AG08396 (cell line): ENCODE measurements at places on chromosomes 12 and 14.
A peak's percentile ranks its signal among the peaks of the same experiment; 100 is the strongest.

- DNase-seq: no peak
These were observed 274.9 kb upstream of the RTL1 start for GRCh38 chr14:101178184-101179072.

DNA sequence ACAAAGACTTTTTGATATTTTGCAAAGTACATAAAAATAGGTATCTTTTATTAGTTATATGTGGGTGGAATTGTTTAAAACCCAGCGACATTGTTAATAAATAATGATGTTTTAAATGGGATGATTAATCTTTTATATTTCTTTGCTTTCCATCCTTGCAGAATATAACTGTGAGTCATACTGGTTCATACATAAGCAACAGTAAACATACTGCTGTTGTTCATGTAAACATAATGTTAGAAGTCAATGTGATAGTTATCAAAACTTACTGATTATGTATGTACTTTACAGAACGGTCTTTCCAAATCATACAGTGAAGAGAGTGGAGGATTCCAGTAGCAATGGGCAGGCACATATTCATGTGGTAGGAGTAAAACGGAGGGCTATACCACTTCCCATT lies 119.8 kb downstream of the ARID2 start:
- DNase-seq: no peak

GRCh38 chr14:99603471-99604277 lies at the start of gene CCDC85C:
TSS of gene CCDC85C (minus strand) at chr14:99604207. CDS start at chr14:99603959, 248 bp downstream.
- DNase-seq: no peak

DNA sequence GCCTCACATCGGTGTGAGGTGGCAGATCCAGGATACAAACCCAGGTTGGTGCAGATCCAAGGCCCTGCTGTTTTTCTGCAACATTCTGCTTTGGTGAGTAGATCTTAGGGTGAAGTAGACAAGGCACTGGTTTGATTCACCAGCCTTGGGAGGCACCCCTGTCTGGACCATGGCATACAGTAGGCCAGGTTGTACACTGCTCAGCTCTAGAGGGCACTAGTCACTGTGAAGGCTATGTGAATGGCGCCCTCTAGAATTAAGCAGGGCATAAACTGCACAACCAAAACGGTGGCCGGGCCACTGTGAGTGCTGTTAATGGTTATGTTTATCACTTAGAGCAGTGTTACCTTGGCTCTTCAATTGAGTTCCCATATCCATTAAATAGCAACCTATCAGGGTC lies 280.6 kb upstream of the PWP1 start:
- peak; percentile 15 for DNase-seq

DNA sequence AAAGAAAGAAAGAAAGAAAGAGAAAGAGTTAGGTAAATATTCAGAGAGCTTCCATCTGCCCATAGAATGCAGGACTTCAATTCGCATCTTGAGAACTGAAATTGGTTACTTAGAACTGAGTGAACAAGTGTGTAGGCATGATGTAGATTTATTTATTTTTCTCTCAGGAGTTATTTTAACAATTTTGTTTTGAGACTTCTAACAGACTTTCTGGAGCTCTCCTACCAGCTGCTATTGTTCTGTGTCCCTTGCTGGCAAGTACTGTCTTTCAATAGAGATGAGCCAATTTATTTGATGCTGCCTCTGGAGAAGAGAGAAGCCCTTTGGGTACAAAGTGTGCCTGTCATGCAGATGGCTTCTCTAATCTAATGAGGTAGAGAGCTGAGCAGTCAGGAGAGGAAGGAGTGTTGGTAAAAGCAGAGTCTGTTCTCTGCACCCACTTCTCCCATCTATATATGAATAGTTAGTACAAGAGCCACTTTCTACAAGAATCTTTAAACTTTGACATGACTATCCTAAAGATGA lies 67.0 kb downstream of the SYT1 start:
- DNase-seq: no peak

DNA sequence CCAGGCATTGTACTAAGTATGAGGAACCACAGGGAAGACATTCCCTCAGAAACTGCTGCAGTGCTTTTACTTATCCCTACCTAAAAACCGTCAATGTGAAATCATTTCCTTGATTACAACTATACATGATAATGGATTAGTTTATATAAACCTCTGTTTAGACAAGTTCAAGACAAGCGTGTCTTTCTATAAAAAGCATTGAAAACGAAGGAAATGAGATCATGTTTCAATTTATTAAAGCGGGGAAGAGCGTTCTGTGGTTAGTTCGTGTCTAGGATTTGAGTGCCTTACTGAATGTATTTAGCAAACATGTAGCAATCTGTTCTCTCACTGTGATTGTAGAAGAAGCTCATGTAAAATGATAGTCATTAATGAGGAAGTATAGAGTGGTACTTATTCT lies 37.5 kb downstream of the GALC start:
- no peak for DNase-seq

- no peak for DNase-seq
These were observed 433.8 kb downstream of the FUT8 start for GRCh38 chr14:65846196-65846868.

DNA sequence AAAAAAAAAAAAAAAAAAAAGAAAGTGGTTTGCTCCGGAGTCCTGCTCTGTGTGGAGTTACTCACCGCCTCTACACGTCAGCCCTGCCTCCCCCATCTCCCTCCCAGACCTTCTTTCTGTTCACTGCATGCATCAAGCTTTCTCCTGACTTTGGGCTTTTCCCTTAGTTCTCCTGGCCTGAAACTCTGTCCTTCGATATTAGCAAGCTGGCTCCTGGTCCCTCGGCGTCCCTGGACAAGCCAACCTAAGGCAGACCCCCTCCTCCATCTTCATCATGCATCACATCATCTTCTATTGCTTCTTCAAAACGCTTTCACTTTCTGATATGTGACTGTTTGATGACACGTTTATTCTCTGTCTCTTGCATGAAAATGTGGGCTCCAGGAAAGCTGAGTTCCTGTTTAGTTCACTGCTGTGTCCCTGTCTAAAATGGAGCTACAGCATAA lies 40.6 kb downstream of the SLC15A4 start:
- DNase-seq: peak; percentile 54

- no peak for DNase-seq
These were observed 30.5 kb upstream of the PLEKHG3 start for GRCh38 chr14:64673748-64674147.

DNA sequence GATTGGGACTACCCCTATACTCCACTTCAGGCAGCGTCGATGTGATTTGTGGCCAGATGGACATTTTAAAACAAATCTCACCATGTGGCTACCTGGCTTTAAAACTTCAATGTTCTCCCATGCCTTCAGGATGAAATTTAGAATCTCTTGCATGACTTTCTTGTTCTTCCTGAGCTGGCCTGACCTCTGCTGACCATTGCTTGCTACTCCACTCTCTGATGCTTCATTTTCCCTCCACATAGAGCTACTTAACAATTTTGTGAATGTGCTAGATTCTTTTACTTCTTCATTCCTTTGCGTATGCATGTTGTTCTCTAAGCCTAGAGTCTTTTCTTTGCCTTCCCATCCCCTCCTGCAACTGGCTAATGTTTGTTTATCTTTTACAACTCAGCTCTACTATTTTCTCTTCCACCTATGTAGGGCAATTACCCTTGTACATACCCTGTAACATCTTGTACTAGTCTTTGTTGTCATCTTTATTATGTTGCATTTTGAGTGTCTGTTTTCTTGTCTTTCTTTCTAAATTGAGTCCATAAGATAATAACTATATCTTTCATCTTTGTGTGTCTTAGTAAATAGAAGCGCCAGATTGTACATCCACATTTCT lies 41.2 kb downstream of the YLPM1 start:
- DNase-seq: peak; percentile 44

- DNase-seq: no peak
These were observed 51.6 kb downstream of the ATP2B1 start for GRCh38 chr12:89657066-89657465.

- DNase-seq: no peak
These were observed 38.7 kb upstream of the TBX5 start for GRCh38 chr12:114444422-114445279.

GRCh38 chr12:11457996-11458645 lies 62.8 kb upstream of the PRB2 start:
- DNase-seq: no peak

GRCh38 chr14:53375599-53375998 lies 222.5 kb upstream of the DDHD1 start:
- DNase-seq: no peak

- DNase-seq: no peak
These were observed 215.6 kb downstream of the TTC8 start for GRCh38 chr14:89040080-89040459.

GRCh38 chr12:10097521-10097920 lies 1.3 kb downstream of the CLEC1A start:
- DNase-seq: no peak

DNA sequence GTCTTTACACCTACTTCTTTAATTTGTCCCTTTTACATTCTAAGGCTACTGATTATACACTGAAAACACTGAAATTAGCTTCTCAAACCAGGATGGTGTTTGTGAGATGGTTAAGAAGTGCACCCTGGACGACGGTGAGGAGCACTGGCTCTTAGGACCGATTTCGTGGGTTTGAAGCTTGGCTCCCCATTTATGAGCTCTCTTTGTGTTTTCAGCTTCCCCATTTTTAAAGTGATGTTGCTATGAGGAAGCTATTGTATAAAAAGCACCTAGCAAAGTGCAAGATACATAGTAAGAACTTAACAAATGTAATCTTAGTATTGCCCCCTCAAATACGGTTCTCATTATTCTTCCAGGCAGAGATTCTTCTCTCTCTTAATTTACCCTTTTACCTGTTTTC lies 4.7 kb downstream of the NFYB start:
- DNase-seq: no peak

- DNase-seq: peak; percentile 5
These were observed 1.4 kb downstream of the LRFN5 start for GRCh38 chr14:41607966-41608663.

DNA sequence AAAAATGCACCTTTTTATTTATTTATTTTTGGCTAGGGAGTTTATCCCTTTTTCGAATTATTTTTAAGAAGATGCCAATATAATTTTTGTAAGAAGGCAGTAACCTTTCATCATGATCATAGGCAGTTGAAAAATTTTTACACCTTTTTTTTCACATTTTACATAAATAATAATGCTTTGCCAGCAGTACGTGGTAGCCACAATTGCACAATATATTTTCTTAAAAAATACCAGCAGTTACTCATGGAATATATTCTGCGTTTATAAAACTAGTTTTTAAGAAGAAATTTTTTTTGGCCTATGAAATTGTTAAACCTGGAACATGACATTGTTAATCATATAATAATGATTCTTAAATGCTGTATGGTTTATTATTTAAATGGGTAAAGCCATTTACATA lies 14.9 kb upstream of the SNAPC1 start:
- DNase-seq: no peak

DNA sequence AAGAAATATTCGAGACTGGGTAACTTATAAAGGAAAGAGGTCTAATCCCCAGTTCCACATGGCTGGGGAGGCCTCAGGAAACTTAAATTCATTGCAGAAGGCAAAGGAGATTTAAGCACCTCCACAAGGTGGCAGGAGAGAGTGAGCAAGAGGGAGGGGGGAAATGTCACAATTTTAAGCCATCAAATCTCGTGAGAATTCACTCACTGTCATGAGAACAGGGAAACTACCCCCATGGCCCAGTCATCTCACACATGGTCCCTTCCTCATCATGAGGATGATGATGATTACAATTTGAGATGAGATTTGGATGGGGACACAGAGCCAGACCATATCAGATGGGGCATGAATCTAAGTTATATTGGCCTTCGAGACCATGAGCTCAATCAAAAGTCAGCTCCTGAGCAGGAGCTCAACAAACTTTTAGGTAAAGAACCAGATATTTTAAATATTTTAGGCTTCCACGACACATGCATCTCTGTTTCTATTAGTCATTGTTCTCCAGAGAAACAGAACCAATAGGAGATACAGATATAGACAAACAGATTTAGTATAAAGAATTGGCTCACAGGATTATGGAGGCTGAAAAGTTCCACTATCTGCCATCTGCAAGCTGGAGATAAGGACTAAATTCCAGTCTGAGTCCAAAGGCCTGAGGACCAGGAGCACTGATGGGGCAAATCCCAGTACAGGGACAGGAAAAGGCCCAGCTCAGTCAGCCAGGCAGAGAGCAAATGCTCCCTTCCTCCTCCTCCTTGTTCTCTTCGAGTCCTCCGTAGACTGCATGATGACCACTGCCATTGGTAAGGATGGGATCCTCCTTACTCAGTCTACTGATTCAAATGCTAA lies 24.9 kb downstream of the DGLUCY start:
- no peak for DNase-seq

- no peak for DNase-seq
These were observed 11.7 kb downstream of the FIGNL2 start for GRCh38 chr12:51836827-51837173.

DNA sequence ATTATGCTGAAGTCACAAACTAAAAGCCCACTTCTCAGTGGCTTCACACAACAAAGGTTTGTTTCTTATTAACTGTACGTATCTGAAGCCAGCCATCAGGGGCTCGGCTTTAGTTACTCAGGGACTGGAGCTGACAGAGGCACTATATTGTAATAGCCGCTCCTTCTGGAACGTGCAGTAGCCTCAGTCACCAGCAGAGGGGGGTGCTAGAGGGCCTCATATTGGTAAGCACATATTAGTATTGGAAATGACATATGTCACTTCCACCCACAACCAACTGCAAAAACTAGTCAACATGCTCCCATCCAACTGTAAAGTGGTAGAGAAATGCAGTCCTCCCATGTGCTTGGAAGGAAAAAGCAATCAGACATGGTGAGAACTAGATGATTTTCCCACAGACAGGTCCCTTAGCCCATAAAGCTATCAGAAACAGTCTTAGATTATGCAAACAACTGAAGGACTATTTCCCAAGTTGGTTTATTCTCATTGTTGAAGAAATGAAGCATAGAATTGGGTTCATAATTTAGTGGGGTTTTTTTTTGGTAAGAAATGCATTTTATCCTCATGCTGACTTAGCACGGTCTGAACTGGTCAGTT lies 183.6 kb upstream of the G2E3 start:
- DNase-seq: peak; percentile 63

DNA sequence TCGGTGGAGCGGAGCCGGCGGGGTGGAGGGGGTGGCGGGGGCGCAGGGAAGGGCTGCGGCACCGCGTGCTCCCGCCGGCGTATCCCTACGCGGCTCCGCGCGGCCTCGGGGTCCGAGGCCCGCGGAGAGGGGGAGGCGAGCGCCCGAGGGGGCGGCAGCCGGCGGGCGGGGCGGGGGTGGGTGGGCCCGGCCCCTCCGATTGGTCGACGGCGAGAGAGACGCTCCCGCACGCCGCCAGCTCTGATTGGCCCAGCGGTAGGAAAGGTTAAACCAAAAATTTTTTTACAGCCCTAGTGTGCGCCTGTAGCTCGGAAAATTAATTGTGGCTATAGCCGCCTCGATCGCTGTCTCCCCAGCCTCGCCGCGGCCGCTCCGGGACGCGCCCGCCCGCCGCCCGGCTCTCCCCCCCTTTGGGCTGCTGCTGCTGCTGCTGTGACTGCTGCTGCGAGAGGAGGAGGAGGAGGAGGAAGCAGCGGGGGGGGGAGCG lies at the start of gene FOXG1:
Gene FOXG1, plus strand, starts transcription at position 319 of the 487 bp plus-strand sequence. CDS start 493 bp downstream, outside the sequence.
- DNase-seq: no peak

GRCh38 chr12:62130834-62131552 lies 129.2 kb upstream of the USP15 start:
- no peak for DNase-seq
